ENCODE measurements at places on chromosomes 5 and 9.
A peak's percentile ranks its signal among the peaks of the same experiment; 100 is the strongest.

- DNase-seq: no peak
Measured at GRCh38 chr9:109109967-109110328, 9.8 kb downstream of the TMEM245 start.

GRCh38 chr5:15286650-15287049 lies 213.3 kb upstream of the FBXL7 start:
- no peak for DNase-seq

GRCh38 chr5:2700876-2701275 lies 50.6 kb downstream of the IRX2 start:
- DNase-seq: no peak

DNA sequence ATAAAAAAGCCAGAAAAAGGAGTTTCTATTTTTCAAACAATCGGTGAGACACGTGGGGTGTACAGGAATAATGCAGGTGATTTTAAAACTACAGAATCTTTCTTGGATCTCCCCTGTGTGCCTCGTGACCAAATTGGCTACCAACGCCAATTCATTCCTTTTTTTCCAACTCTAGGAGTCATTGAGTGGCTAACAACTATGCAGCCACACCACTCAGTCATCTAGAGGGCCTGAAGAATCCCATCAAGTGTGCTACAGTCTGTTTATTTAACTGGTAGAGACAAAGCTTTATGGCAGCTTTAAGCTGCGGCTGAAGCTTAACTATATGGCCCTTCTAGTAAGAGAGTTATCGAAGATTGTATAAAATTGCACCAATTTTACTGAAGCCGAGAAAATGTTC lies 113.1 kb upstream of the NIPBL start:
- DNase-seq: no peak

- DNase-seq: no peak
Measured at GRCh38 chr5:170142196-170142595, 36.5 kb downstream of the FOXI1 start.

GRCh38 chr5:33401482-33402390 lies 39.0 kb upstream of the TARS1 start:
- DNase-seq: no peak

- no peak for DNase-seq
Measured at GRCh38 chr5:32138839-32139493, 35.2 kb downstream of the GOLPH3 start.

DNA sequence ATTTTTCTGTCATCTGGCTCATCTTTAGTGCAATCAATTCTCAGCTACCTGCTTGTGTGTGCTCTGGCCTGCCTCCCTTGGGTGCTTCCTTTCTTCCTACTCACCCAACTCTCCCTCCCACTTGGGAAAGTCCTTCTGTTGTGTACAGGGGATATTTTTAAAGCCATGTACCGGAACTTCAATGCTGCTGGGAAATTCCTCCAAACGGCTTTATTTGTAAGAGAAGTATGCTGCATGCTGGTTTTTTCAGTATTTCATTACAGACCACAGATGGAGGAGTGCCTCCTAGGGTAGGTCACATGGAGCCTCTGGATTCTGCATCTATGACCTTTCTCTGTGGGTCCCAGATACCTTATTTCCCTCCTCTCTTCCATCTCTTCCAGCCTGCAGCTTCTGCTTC lies 5.4 kb upstream of the HMHB1 start:
- no peak for DNase-seq

GRCh38 chr5:150577378-150578139 lies 62.9 kb upstream of the SYNPO start:
- DNase-seq: no peak

GRCh38 chr9:18184401-18184800 lies 289.6 kb upstream of the ADAMTSL1 start:
- no peak for DNase-seq

DNA sequence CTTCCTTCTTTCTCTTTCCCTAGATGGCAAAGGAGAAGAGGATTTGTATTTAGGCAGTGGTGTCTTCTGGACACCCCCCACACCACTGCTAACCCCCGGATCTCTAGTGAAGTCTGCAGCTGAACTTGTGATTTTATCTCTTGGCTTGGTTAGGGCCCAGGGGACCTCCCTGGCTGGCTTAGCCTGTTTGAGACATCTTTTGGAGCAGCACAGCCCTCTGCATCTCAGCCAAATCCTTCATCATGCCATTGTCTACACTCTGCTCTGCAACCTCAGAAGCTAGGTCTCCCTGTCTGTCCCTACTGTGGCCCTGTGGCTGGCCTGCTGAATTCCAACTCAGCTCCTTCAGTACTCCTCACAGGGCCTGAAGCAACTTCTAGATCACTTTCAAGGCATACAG lies 81.7 kb downstream of the MUSK start:
- DNase-seq: no peak

DNA sequence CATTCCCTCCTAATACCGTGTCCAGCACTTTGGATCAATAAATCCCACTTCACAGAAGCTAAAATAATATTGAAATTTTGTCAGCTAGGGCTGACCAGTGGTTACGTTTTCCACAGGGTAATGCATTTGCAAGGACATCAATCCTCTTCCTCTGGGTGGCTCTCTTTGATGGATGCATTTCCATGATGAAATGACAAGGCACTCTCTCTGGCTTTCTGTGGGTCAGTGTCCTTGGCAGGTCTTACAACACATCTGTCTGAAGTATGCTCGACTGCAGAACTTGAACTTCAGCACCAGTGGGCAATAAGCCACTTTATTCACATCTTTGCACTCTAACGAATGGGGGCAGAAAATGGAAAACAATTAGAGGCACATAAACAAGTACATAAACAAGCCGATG lies 330.1 kb downstream of the ADAMTS6 start:
- no peak for DNase-seq

DNA sequence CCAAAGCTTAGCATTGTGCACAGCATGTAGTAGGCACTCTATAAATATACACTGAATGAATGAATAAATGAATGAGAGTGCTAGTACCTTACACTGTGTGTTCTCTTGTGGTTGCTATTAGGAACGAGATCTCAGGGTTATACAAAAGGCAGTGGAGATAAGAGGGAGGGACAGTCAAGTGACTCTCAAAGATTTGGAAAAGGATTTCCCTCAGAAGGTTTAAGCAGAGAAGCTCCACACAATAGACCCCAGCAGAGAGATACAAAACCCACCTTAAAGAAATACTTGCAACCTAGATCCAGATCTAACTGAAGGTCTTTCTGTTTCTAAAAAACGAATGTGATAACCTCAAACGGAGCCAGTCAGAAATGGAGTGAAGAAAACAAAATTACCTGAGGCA lies 11.8 kb upstream of the EFNA5 start:
- no peak for DNase-seq

DNA sequence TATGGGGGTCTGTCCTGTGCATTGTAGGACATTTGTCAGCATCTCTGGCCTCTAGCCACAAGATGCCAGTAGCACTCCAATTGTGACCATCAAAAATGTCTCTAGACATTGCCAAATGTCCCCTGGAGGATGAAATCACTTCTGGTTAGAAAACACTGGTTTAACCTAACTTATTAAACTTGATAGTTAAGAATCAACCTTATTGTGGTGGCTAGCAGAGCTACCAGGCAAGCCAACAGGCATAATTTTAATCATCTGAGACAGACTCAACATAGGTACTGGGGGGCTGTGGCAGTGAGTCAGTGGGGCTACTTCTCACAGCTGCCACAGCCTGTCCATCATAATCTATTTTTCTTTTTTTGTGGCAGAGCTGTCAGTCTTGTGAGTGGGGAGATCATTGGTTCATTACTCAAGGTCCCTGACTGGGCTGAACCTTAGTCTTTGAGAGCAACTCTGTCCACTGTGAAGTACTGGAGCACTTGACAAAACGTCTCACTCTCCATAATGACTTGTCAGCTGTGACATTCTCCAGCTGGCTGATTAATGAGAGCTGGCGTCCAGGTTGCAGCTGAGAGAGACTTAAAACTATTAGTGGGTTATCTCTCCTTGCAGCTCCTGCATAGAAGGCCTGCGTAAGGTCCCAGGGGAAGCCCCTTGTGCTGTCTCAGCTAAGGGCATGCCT lies 107.9 kb downstream of the DCP2 start:
- DNase-seq: no peak

DNA sequence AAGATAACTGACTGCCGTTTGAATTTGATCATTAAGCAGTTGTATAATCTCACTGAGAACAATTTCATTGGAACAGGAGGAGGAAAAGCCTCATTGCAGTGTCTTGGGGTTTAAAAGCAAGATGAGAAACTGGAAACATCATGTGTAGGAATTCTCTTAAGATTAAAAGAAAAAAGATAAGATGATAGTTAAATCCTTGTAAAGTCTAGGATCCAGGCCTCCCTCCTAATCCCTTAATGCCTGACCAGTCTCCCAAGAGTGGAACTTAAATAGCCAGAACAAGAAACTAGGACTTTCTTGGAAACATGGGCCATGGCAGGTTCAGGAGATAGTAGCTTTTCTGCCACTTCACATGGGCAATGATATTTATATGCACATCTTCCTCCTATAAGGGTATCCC lies 37.0 kb upstream of the LRRC19 start:
- DNase-seq: no peak

GRCh38 chr9:97280755-97281330 lies 26.6 kb upstream of the CCDC180 start:
- no peak for DNase-seq

DNA sequence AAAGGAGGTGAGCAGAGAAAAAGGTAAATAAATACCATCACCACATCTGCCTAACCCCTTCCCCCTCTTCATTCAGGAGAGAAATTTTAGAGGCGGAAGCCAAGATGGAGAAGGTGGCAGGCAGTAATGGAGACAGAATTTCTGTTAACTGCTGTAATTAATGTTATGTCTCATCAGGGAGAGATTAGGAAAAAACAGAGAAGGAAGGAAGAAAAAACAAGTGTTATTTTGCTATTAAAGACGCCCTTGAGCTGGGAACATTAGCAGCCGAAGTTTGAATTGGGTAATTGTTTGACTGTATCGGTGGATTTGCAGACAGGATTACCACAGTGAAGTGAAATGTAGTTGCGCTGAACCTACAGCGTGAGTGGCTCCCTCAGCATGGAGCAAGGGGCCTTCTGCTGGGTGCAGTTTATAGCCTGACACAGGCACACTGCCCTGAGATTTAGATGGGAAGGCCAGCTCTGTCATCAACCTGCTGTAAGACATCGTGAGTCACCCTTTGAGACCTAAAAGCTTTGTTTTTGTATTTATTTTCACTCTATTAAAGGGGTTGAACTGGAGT lies 136.3 kb downstream of the ASTN2 start:
- DNase-seq: no peak

- no peak for DNase-seq
Measured at GRCh38 chr9:88814577-88814976, 176.7 kb upstream of the S1PR3 start.

- no peak for DNase-seq
Measured at GRCh38 chr5:133336969-133337410, 275.4 kb downstream of the FSTL4 start.

- DNase-seq: no peak
Measured at GRCh38 chr5:157528036-157528632, 47.4 kb downstream of the ADAM19 start.

DNA sequence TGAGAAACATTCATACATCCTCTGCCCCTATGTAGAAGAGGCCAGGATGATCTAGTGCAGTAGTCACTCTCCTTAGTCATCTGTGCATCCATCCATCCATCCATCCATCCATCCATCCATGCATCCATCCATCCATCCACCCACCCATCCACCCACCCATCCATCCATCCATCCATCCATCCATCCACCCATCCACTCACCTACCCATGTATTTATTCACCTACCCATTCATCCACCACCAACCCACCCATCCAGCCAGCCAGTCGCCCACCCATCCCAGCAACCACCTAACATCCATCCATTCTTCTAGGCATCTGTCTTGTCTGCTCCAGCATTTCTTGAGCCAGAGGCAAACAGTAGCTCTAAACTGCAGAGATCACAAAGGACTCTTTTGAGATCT lies 87.1 kb downstream of the MSX2 start:
- DNase-seq: no peak

GRCh38 chr9:14783358-14783757 lies 60.8 kb upstream of the CER1 start:
- DNase-seq: no peak

DNA sequence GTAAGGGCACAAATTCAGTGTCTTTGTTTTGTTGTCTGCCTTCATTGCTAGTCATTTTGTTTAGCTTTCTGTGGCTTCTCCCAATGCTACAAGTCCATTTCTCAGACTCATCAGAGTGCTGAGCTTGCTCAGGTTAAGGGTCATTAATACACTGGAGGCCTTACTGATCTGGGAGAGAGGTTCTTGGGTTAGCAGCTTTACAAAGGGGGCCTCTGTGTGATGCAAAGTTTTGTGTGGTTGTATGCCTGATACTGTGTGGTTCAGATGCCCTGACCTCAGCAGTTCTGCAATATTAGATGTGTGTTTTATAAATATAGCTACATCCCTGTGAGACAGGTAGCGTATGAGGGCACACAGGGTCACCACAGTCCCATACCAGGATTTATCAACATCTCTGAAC lies 34.8 kb upstream of the SMARCA2 start:
- DNase-seq: peak; percentile 62

GRCh38 chr5:136382791-136383190 lies 17.4 kb upstream of the TRPC7 start:
- no peak for DNase-seq

DNA sequence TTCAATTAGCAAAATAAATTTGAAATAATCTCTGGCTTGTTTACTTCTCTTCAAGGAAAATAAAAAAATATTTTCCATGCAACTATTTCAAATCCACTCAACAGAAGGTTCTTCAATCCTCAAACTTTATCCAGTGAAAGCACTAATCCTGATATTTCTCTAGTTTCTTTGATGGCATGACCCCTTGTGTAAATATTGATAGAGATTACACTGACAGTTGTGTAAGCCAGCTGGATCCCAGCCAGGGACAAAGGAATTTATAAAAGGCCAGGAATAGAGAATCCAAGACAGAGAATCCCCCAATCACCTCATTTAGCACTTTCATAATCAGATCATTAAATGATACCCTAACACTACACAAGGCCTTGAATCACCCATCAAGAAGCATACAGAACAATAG lies 135.2 kb downstream of the GNA14 start:
- DNase-seq: no peak

- no peak for DNase-seq
Measured at GRCh38 chr5:140287801-140288521, 14.9 kb downstream of the PFDN1 start.

DNA sequence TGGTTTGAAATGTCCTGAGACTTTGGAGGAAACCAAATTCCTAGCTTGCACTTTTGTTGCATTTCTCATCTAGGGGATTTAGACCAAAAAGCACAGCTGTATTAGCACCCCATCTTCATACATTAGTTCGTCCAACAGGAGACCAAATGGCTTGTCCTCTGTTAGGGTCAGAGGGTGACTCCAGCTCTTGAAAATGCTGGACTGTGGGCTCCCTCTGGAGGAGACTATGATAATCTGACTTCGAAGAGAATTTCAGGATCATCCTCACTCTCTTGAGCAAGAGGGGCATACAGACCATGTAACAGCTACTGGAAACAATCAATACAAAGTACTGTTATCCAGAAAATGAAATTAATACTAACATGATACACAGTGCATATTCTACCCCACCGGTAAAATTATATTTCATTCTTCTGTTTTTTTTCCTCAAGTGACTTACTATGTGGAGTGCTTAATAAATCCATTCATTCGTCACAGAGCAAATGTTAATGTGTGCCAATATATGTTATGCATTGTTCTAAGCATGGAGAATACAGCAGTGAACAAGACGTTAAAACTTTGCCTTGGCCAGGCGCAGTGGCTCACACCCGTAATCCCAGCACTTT lies 63.7 kb upstream of the PPP2CA start:
- peak; percentile 62 for DNase-seq
